ENCODE measurements at places on chromosomes 3 and 15.
A peak's percentile ranks its signal among the peaks of the same experiment; 100 is the strongest.

GRCh38 chr3:48564022-48564421 lies 441 bp upstream of the UCN2 start:
- no peak for DNase-seq

- no peak for DNase-seq
These were observed 805.5 kb downstream of the IGSF11 start for GRCh38 chr3:118229196-118229595.

GRCh38 chr3:18872466-18872865 lies 275.8 kb upstream of the KCNH8 start:
- no peak for DNase-seq

DNA sequence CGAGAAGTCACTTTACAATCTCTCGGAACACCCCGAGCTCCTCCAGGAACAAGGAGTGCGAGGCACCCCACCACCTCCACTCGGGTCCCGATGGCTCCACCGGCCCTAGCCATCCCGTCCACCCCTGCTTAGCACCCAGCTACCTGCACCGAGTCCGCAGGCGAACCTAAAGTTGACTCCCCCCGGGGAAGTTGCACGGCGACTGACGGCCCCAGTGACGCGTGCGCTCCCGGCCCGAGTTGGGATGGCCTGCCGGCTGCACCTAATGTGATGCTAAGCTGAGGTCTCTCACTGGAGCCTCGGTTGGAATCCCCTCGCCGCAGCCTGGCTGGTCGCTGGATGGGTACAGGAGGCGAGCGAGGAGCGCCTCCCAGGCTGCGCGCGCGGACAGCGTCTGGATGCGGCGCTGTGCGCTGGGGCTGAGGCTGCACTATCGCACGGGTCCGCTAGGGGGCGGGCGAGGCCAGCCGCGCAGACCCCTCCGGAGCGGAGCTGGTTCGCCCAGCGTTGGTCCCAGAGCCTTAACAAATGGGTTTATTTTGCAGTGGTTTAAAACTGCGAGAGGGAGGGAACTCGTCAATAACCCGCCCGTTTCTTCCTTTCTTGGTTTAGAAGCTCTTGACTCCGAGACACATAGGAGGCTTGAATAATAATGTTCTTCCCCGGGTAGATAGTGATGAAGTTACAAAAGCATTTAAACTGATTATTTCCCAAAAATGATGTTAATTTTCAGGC lies at the start of gene OXTR:
TSS of gene OXTR (minus strand) at position 526 of the 735 bp plus-strand sequence. CDS start 1,426 bp downstream, outside the sequence.
- peak; percentile 67 for DNase-seq

DNA sequence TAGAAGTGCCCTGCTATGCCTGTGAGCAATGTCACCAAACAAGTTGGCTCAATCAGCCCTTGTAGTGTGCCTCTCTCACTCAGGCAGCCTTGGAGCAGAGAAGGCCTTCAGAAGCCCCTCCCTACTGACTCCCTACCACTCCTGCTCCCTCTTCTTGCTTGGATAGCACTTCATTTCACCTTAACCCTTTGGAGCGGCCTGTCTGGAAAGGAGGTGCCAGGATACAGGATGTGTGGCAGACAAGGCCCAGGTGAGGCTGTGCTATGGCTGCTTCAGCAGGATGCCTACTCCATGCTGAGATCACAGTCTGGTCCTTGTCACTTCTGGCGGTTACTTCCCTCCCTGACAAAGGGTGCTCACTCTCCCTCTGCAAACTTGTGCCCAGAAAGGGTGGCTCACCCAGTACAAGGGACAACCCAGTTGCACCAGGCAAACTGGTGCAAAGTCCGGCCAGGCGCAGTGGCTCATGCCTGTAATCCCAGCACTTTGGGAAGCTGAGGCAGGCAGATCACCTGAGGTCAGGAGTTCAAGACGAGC lies 1.1 kb downstream of the MON1A start:
- DNase-seq, result no peak

DNA sequence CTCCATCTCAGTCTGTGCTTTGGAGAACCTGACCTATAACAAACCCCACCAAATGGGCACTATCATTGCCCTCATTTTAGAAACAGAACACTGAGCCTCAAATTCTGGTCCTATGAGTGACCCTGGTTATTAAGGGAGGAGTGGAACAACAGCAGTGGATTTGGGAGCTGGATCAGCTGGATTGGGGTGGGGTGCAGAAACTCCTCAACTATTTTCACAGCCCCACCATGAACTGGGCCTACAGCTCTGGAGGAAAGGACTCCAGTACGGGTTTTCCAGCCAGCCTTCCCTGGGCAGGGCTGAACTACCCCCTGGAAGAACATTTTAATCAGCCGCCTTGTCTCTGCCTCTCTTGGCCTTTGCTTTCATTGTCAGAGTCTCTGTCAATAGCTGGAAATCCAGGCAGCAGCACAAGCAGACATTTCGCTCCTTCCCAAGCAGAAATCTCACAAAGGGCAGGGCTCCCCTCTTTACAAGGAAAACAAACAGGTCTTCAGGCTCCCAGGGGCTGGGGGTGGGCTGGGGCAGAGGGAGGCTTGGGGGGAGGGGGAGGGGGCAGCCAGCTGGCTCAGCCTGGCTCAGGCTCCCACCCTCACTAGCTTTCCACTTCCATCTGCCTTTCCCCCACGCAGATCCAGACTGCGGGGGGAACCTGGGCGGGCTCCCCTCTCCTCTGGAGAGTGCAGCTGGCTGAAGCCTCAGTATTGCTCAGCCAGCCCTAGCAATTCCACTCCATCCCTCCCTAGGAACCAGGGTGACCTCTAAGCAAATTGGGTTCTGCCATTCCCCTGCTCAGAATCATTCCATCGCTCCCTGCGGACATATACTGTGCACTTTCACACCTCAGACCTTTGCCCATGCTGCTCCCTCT lies 13.7 kb upstream of the TLE3 start:
- DNase-seq, result peak; percentile 89

- DNase-seq, result no peak
These were observed 18.7 kb downstream of the MGLL start for GRCh38 chr3:127803619-127804018.

- no peak for DNase-seq
These were observed 921 bp downstream of the LMLN start for GRCh38 chr3:197960694-197961581.

DNA sequence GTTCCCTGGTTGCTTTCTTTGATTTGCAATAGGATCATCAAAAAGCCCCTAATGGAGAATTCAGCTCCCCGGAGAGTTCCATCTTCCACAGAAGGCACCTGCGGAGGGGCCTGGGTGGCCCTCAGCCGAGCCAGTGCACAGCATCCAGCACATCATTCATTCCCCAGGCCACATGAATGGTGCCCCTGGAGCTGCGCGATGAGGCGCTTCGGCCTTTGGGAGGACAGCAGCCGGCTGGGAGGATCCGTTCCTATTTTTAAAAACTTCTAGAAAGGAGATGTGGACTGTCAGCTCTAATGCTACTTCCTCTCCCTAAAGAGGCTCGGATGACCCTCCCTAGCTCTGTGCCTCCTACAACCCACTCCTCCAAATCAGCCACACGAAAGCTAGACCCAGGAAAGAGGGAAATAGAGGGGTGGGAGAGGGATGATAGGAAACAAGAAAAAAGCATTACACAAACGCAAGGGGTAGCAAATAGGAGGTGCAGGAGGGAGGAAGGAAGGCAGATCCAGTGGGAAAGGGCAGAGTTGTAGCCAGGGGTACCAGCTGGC lies 20.3 kb downstream of the EHD4 start:
- no peak for DNase-seq

- no peak for DNase-seq
These were observed 20.3 kb upstream of the BSN start for GRCh38 chr3:49533786-49534519.

GRCh38 chr3:83514130-83514914 lies 1444.5 kb upstream of the CADM2 start:
- DNase-seq, result peak; percentile 34

DNA sequence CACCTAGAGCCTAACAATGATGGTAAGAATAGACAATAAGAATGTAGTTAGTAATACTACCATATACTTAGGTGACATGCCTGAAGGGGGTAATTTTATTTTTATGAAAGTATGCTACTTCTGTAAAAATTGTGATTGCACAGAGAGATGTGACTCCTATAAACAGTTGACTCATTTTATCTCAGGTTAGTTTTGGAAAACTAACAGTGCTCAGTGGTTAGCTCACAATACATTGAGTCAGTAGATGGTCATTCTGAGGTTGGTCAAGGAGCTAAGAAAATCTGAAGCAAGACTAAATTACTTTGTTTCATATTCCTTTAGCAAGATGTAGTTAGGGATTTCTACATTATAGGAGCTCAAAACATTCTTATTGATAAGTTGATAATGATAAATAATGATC lies 271.0 kb downstream of the EDEM1 start:
- no peak for DNase-seq

DNA sequence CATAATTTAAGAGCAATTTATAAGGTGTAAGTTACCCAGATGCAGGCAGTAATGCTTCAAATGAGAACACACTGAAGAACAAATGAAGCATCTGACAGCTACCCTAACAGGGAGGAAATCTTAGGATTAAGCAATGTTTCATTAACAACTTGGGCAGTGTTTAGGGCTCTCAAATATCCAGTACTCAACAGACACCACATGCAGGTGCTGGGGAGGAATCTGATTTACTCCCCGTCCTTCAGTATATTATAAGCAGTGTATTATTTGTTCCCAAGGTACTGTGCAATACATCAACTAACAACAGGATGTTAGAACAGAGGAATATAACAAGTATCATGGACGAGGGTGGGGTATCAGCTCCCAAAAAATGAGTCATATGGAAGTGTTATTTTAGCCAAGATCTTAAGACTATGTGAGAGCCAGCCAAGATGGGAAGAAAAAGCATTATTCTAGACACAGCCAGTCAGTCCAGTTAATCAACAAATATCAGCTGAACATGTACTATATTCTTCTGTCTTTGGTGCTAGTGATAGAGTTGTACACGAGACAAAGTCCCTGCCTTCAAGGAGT lies 20.4 kb downstream of the BTBD1 start:
- DNase-seq, result no peak

GRCh38 chr3:26657348-26657976 lies 34.9 kb downstream of the LRRC3B start:
- no peak for DNase-seq

DNA sequence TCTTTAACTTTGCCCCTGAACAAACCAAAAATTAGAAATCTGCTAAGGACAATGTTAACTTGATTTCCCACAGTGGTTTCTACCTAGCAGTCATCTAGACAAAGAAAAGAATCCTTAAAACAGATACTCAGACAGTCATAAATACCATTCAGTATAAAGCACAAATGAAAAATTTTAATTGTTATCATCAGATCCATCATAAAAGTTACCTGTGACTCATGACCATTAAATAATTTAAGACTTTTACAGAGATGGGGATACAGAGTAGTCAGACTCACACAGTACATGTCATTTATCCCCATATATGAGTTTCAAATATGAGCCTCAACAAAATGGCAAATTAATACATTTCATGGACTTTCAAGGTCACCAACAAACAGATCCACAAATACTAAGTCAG lies 116.8 kb downstream of the HERC1 start:
- no peak for DNase-seq

DNA sequence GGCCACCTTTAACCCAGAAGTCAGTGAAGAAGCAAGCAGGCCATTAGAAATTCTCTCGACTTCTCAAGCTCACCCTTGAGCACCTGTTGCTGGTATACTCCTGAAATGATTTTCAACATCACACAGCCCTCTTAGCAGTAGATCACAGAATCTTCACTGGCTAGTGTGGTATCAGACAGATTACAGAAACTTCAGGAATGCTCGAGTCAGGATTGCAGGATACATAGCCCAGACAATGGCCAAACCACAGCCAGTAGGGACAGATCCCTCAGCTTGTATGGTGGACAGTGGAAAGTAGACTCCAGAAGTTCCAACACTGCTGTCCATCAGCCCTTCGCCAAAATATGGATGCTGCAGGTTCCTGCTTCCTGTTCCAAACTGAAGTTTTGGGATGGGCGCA lies 4.5 kb upstream of the KLHL40 start:
- no peak for DNase-seq

- DNase-seq, result no peak
These were observed 39.4 kb downstream of the MOBP start for GRCh38 chr3:39506863-39507262.

DNA sequence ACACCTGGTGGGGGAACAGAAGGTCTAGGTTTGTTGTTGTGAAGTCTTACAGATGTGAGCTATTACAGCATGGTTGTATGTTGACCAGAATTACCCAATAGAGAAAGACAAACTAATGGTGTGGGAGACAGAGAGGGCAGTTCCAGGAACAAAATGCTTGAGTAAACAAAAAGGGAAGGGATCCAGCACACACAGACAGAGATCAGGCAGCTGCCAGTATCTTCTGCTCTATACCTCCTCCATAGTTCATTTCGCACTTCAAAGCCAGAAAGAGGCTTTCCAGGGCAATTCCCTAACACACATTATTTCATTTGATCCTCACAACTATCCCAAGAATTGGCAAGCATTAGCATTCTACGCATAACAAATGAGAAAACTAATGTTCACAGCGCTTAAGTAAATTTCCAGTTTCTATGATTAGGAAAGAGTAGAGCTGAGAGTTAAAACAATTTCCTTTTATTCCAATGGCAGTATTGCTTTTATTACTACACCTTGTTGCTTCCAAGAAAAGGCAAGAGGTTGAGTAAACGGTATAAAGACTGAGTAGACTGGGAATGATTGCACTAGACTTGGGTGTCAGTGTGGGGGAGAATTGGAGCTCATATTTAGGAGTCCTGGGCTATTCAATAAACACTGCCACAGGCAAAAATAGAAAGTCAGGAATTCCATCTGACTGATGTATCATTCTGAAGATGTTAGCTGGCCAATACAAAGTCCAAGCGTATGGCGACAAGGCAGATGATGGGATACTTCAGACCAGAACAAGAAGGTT lies 39.7 kb upstream of the ZNF280D start:
- no peak for DNase-seq

- no peak for DNase-seq
These were observed 427.5 kb downstream of the VGLL3 start for GRCh38 chr3:86563400-86563970.

DNA sequence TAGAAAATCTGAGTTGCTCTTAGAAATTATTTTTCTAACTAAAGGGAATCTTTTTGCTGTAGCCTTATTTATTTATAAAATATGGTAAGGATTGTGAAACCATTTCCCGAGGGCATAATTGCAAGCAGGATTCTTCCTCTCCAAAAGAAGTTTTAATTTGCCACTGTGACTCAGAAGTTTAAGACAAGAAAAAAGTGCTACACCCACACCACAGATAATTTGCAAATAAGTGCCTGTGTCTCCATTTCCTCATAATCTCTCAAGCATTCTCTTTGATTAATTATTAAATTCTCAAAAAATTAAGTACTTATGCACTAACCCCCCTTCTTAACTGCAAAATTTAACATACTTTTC lies 43.6 kb downstream of the RASA2 start:
- no peak for DNase-seq

GRCh38 chr15:48798319-48798718 lies 12.6 kb downstream of the CEP152 start:
- DNase-seq, result peak; percentile 38

- DNase-seq, result no peak
These were observed 33.3 kb downstream of the MAP1A start for GRCh38 chr15:43550527-43551363.

Data from WERI-Rb-1 (cell line).